Left hindlimb (tissue), 1 donor: ENCODE measurements at places on chromosomes 5 and 9.

DNA sequence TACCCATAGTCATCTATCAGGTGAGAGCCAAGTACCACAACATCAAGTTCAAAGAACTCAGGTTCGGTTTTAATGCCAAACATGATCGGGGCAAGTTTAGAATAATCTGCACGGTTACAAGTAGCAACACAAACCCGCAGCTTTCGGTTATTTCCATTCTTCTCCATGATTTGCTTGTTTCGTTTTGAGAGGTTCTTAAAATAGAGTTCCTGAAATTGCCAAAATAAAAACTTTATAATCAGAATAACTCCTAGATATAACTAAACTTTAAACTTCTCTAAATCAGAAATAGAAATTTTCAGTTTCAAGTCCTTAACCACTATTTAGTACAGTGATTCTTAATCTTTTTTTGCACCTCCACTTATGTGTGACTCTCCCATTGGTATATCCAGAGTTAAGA is 9.1 kb downstream of the GNE start:
- no peak for DNase-seq

DNA sequence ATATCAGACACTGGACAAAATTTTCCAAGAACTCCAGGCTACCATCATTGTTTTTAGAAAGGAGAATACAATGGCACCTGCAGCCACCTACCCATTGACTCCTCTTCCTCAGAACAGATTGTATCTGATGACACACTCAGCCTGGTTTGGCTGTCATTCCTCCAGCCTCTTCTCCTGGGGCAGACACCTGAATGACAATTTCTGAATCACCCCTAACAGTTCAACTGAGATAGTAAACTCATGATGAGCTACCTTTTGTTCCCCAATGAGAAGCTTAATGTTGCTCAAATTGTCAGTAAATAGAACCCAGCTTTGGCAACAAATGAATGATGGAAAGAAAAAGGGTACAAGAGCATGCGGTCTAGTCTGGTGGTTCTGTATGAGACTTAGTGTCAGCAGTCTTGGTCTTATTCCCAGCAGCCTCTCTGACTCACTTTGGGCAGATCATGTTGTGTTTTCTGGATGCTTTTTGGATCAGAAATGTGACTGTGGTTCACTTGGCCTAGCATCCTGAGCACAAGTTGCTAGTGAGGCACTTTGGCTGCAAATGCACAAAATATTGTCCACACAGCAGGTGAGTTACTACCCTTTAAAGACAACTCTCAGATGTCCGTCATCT is 78.3 kb downstream of the MAMDC2 start:
- DNase-seq = no peak

DNA sequence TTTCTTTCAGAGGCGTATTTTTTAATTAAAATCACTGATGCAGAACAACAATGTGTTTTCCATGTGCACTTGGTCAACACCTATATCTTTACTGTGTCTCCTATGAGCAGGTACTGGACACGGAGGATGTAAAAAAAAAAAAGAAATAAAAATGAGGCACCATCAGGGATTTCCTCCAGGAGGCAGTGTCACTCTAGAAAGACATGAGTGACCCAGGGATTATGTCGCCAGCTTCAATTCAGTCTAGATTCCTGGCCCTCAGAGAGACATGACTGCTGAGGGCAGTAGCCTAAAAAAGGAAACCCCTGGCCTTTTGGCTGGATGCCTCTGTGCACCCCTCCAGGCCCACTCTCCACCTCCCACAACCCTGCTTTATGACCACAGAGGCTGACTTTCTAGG is 18.3 kb upstream of the IL33 start:
- no peak for DNase-seq

- DNase-seq = no peak
Measured at GRCh38 chr9:124764774-124765438, 6.2 kb downstream of the NR6A1 start.
